CD4-positive, alpha-beta memory T cell (primary cell): ENCODE measurements at places on chromosomes 5 and 9. TPM values are rescaled to one million over a fixed set of nuclear protein-coding genes. Genes with fewer than 3 reads are reported as not detected.

- DNase-seq = no peak
- H3K4me1 ChIP-seq = no peaks in the 10 kb centered on the region
- H3K36me3 ChIP-seq = no peaks in the 10 kb centered on the region
- H3K4me3 ChIP-seq = no peak overlapping the region
- no peak overlapping the region for H3K27ac ChIP-seq
Observed at GRCh38 chr5:165735388-165735787, 2230.0 kb downstream of the MAT2B start.

- H3K4me1 ChIP-seq = no peaks in the 10 kb centered on the region
- H3K4me3 ChIP-seq = no peak overlapping the region
- H3K27ac ChIP-seq = no peak overlapping the region
- no peaks in the 10 kb centered on the region for H3K27me3 ChIP-seq
- H3K36me3 ChIP-seq = no peaks in the 10 kb centered on the region
- no peak for DNase-seq
Observed at GRCh38 chr9:114266969-114267368, 55.9 kb upstream of the ORM1 start.

Gene LCN6
- total RNA-seq = not detected

Gene PCDH1
- total RNA-seq = not detected
